Activated CD8-positive, alpha-beta T cell treated with anti-CD3 and anti-CD28 coated beads for 36 hours (primary cell): ENCODE measurements at places on chromosomes 2 and 18.

GRCh38 chr2:190860985-190861680, 19.5 kb upstream of the GLS start:
- DNase-seq = no peak

- DNase-seq = no peak
Measured at GRCh38 chr2:185128996-185129395, 530.7 kb downstream of the ZNF804A start.

GRCh38 chr18:8374676-8375075, 234.6 kb upstream of the RAB12 start:
- DNase-seq = no peak

DNA sequence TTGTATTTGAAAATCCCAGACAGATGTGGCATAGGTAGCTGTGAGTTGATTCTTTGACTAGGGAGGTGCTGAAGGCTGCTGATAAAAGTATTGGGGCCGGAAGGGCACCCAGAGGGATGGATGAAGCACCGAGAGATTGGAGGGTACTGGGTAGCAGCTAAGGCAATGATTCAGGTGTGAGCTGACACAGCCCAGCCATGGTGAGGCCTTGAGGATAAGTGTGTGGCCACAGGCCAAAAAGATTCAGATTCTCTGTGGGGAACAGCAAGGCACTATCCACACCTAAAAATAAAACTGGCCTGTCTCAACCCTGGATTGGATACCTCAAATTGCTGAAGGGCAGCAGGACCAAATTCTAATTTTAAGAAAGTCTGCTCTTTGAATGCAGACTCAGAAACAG, 35.2 kb downstream of the RDH14 start:
- no peak for DNase-seq

DNA sequence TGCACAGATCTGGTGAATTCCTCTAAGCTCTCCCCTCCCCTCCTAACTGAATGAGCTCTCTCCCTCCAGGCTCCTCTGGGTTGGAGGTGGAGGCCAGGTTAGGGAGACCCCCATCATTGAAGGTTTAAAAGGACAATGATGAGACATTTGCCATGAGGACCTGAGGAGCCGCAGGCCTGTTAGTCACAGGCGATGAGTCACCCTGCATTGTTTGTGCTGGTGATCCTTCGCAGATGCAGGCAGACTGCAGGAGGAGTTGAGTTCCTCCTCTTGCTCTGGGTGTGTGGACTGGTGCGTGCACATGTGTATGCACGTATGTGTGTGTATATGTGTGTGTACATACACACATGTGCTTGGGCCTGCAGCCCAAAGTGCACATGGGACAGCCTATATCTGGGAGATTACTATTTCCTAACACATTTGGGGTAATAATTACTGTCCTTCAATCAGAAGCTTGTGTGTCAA, 42.0 kb downstream of the MCFD2 start:
- peak; percentile 74 for DNase-seq

DNA sequence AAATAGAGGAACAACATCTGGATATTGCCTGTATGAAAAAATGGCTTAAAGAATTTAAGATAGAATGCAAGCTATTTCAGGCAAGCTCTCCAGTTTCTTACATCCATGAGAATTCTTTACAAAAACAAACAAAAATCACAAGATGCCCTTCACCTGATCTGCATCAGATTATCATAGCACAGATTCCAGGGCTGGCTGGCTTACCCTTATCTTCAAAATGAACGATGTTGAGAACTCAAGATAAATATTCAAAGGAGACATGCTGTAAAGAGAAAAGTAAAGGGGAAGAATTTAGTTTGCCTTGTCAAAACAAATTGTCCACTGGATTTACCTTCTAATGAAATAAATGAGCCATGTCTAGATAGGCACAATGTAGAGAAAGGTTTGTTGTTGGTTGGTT, 18.7 kb upstream of the SLC40A1 start:
- no peak for DNase-seq

- no peak for DNase-seq
Measured at GRCh38 chr18:34639687-34640086, 70.4 kb upstream of the DTNA start.

DNA sequence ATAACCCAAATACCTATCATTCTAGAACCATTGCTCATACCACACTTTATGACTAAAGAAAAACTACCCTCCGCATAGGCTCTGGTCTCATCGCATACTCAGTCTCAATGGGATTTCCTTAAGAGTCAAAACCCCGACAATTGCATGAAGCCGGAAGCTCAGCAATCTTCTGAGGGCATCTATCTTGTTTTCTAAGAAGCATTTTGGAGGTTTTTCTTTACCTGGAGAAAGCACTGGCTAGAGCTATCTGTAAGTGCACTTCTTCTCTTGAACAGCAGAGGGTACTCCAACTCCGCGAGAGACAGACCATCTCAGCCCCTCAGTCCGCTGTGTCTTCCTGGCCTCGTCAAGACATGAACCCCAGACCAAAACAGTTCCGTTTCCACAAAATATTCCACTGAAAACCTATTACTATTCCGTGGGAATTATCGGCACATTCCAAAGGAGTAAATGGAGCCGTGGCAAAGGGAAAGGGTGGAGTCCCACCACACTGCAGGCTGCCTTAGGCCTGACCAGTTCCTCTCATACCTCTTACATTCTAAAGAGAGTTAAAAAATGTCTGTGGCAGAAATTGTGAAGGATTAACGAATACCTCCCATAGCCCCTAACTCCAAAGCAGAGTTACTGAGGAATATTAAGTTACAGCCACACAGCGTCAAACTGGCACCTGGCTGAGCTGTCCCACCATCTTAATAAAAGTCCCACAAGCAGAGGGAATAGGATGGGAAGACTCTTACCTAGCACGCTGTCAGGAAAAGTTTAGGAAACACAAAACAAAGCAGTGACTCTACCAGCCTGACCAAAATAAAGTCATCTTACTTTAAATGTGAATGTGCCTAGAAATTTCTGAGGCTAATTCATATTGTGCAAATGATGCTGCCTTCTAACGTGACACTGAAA, 325.6 kb upstream of the VRK2 start:
- peak; percentile 53 for DNase-seq

DNA sequence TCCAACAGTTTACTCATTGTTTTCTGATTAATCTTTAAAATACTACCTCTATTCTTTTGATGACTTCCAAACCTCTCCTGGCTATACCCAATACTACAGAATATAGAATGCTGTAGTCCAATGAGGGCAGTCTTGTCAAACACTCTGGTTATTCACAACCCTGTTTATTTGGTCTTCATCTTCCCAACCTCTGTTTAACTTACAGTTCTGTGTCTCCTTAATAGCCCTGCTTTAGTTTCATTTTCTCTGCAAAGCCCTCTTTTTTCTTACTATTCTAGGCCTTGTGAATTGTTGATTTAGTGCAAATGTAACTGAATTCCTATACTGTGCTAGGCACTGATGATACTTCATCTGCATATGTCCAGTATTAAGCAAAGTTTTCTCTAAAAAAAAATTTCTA, 40.0 kb downstream of the ACVR2A start:
- no peak for DNase-seq

DNA sequence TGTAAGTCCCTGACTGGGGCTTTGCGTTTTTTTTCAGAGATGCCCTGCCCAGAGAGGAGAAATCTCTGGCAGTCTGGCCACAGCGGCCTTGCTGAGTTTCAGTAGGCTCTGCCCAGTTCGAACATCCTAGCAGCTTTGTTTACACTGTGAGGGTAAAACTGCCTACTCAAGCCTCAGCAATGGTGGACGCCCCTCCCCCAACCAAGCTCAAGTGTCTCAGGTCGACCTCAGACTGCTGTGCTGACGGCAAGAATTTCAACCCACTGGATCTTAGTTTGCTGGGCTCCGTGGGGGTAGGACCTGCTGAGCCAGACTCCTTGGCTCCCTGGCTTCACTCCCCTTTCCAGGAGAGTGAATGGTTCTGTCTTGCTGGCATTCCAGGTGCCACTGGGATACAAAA, 31.7 kb downstream of the L3MBTL4 start:
- DNase-seq = no peak

GRCh38 chr2:180038997-180039396, 31.9 kb upstream of the CWC22 start:
- DNase-seq = no peak

DNA sequence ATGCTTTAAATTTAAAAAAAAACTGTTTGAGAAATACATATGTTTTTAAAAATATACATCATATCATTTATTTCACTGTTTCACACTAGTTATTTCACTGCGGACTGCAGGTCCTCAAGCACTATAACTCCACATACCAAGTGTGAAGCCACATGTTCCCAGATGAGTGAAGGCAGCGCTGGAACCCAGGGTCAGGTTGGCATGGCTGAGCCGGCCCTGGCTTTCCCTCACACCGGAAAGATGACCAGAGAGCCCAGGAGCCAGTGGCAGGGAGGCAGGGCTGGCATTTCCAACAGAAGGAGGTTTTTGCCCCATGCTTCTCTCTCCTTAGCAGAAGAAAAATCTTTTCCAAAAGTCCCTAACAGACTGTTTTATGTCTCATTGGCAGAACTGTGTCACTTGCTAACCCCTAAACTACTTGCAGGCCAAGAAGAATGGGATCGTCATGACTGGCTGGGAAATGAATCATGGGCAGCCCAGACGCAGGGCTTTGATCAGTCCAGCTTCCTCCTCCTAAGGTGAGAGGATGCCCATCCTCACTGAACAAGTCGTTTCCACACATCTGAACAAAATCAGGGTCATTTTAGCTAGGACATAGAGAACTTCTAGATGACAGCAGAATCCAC, 287.6 kb upstream of the HNRNPA3 start:
- DNase-seq = no peak

- DNase-seq = no peak
Measured at GRCh38 chr2:196274387-196274809, 103.0 kb upstream of the STK17B start.

DNA sequence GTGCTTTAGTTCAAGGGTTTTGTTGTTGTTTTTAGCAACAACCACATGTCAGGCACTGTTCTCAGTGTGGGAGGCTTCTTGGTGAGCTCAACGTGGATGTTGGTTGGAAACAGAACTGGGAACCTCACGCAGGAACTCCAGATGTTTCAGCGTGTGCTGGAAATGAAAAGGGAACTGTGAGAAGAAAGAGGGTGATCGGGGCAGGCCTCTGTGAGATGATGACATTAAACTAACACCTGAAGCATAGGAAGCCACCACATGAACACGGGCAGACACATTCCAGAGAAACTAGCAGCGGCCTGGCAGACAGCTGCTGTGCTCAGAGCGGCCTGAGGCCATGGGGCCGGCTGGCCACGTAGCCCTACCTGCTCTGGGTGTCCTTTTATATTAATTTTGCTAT, 66.4 kb downstream of the COA5 start:
- DNase-seq = no peak

DNA sequence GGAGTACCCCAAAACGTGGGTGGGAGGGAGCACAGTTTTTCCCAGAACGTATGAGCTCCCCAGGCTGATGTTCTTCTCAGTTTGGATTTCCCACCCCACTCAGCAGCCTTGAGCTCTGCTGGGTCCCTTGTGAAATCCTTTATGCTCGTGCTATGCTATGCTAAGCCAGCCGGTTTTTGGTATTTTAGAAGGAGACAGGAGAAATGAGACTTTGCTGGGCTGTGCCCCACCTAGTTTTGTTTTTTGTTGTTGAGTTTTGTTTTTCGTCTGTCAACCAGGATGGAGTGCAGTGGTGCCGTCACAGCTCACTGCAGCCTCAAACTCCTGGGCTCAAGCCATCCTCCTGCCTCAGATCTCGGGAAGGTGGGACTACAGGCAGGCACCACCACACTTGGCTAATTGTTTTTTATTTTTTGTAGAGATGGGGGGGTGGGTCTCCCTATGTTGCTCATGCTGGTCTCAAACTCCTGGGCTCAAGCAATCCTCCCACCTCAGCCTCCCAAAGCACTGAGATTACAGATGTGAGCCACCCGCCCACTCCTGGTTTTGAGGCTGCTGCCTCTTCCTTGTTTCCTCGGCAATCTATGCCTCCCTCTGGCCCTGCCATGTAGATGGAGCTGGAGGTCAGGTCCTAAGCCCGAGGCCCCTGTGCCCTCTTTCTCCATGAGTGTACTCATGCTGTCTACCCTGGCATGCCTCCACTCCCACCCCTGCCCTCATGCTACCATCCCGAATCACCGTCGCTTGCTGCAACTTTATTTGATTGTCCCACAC, 17.5 kb upstream of the MGAT4A start:
- DNase-seq = no peak

DNA sequence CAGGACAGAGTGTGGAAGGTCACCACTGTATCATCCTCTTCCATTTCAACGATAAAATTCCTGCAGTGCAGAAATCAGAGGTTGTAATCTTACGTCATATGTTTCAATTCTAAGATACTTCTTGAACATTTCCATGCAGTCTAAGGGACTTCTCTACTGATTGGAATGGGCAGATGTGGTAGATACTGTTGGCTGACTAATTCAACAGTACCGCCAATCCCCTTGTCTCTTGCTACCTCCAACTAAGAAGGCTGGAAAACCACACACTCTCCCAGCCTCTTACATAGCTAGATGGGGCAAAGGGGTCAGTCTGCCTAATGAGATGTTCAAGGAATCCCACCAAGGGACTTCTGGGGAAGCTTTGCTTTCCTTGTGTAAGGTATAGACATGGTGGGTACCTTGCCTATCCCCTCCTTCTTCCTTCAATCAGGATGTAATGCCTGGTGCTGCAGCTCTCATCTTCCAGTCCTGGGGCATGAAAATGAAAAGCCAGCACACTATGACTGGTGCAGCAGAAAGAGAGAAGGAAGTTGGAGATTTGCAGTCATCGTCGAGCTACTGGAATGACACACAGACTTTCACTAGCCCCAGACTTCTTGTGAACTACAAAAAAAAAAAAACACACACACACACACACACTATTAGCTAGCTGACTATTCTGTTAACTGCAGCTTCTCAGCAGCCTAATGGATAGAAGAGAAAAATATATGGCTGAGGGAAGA, 84.1 kb downstream of the ALPK2 start:
- peak; percentile 54 for DNase-seq

DNA sequence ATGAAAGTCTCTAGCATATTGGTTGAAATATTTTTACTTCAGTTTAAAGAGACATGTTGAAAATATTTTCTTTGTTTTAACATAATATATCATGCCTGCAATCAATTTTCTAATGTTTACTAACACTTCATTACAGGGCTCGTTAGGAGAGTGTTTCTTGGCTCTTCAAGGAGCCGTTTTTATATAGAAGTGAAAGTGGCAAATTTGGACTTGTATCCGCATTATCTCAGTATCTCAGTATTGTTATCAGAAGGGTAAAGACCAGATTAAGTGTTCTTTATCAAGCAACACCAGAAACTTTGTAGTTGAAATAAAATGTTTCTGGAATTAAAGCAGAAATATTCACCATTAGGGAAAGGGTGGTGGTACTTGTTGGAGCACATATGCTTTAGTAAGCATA, 97.8 kb downstream of the BABAM2 start:
- no peak for DNase-seq

DNA sequence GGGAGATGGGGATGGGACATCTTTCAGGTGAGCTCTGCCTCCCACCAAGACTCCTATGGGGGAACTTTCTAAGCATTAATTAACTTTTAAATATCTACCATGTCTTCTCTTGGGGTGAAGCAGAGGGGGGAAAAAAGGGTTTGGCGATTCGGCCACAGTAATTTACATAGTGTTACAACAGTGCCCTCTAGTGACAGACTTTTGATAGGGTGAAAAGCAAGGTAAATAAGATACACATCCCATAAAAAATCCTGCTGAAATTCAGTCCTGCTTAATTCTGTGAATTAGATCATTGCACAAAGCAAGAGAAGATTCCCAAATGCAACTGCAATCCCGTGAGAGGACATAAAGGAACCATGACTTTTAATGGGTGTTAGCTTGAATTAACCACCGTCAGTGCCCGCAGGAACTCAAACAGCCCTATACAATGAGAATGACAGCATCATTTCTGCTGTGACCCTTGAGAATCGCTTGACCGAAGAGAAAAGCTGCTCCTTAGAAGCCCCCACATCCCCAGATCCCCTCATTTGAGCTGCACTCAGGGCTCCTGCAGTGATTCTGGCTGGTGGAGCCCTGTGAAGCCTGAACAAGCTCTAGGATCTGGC, 32.8 kb downstream of the FAM124B start:
- DNase-seq = peak; percentile 26
